ENCODE measurements at places on chromosomes 3 and 15.

DNA sequence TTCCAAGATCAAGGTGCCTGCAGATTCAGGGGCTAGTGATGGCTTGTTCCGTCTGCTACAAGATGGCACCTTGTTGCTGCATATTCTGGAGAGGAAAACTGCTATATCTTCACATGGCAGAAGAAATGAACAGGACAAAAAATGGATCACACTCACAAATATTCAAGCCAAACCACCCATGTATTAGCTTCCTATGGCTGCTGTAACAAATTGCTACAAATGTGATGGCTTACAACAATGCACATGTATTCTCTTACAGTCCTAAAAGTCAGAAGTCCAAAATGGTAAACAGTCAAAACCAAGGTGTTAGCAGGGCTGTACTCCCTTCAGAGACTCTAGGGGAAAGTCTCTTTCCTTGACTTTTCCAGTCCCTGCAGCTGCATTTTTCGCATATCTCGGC, 55.8 kb downstream of the TRIM42 start:
- no peak for DNase-seq

GRCh38 chr3:37715358-37715757, 146.3 kb upstream of the CTDSPL start:
- no peak for DNase-seq

DNA sequence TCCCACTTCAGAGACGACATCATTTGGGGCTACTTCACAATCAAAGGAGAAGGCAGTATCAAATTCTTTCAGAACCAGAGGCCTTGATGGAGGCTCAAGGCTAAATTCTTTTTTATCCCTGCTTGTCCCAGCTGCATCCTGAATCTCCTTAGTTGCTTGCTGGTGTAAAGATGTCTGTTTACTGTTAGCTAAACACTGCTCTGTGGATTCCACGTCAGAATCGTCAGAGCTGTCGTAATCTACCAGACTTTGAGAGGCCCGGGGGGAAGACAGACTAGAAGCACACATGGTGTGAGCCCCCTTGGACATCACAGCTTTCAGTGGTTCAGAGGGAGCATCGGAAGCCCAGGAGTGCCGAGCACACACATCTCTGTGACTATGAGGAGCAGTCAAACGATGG, 32.6 kb downstream of the LINS1 start:
- DNase-seq: no peak

GRCh38 chr3:42678447-42678846, 6.9 kb upstream of the KLHL40 start:
- no peak for DNase-seq

GRCh38 chr3:179822296-179822695, 169.5 kb downstream of the USP13 start:
- no peak for DNase-seq

DNA sequence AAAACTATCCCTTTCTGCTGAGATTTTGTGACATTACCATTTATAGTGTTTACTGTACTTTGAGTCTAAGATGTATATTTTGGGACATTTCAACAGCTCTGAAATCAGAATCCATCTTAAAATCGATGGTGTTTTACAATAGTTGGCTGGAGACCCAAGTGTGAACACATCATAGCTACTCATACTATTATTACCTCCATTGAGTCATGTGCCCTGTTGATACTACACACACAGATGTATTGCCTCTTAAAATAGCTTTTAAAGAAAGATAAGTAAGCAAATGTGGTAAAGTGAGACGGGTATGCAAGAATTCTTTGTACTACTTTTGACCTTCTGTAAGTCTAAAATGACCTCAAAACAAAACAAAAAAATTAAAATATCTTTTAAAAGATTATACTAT, 6.7 kb downstream of the LMOD3 start:
- no peak for DNase-seq

DNA sequence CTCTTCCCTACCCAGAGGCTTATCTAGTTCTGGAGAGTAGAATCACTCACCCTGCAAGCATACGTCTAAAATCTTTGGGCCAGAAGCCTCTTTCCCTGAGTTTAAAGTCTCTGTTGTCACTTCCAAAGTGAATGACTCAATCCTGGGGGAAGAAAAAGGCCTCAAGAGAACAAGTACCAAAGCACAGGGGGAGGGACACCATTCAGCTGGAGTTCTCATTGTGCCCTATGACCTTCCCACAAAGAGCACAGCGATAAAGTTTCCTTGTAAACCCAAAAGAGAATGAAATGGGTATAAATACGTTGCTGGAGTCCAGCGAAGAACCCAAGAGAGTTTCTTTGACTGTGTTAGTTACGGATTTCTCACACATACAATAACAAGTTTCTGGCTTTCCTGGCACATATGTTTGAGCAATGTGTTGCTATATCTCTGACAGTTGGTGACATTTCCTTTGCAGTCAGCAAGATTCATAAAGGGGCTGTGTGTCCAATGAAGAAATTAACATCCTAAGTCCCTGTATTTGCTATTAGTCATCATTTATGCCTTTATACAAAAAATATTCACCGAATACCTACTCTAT, 107.3 kb upstream of the PTPRG start:
- no peak for DNase-seq

DNA sequence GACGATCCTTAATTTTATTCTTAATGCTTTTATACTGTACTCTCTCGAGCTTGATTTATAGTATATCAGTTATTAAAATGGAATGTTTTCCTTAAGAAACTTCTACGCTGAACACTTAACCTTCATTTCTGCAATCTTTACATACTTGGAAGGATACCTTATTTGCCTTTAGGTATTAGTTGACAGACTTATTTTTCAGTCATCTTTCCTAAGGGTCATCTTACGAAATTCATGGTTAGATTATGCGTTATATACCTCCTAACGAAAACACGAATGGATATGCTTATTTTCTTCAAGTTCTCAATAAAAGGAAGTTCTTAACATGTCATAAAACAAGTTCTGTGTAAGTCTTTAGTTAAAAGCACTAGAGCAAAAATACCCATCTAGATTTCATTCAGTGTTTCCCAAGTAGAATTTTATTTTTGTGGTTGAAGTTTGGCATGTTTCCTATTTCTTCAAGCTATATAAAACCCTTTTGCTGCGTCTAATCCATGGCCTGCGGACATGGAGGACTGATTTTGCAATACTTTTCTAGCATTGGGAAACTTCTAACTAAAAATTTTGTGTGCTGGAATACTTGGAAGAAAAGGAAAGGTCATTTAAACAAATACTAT, 231.3 kb downstream of the TP63 start:
- no peak for DNase-seq

- DNase-seq: no peak
These were observed 53.1 kb upstream of the ARNT2 start for GRCh38 chr15:80350941-80351610.

GRCh38 chr3:181290941-181291340, 301.4 kb upstream of the DNAJC19 start:
- no peak for DNase-seq

DNA sequence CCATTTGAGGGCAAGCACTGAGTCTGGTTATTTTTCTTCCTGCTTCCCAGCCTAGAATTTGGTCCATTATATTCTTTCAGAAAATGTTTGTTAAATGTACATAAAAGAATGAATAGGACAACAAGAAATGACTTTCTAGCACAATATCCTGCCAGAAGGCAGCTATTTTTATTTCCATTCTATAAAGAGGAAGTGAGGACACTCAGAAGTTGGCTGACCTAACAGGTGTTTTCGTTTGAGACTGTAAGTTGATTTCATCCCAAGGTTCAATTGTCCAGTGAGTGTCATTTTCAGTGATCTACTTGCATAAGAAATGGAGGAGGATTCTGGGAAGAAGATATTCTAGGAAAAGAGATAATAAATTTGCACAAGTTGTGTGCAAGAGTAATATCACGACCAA, 191.9 kb upstream of the POU1F1 start:
- DNase-seq: no peak

GRCh38 chr3:116870379-116870778, 160.8 kb downstream of the TUSC7 start:
- DNase-seq: no peak

All from activated T-cell treated with anti-CD3 and anti-CD28 coated beads for 4 hours (primary cell).